Stimulated activated CD4-positive, alpha-beta T cell treated with anti-CD3 and anti-CD28 coated beads, Interleukin-12 subunit alpha, Interleukin-12 subunit beta, amount 100 ng/mL, for 48 hours (primary cell): ENCODE measurements at places on chromosomes 13 and 19.

GRCh38 chr19:7670150-7670783 is 1.4 kb downstream of the RETN start:
- DNase-seq = no peak

- DNase-seq = no peak
Observed at GRCh38 chr19:56400485-56400884, 3.6 kb upstream of the ZNF583 start.

- DNase-seq = no peak
Observed at GRCh38 chr19:54902061-54902460, 3.9 kb upstream of the NCR1 start.

DNA sequence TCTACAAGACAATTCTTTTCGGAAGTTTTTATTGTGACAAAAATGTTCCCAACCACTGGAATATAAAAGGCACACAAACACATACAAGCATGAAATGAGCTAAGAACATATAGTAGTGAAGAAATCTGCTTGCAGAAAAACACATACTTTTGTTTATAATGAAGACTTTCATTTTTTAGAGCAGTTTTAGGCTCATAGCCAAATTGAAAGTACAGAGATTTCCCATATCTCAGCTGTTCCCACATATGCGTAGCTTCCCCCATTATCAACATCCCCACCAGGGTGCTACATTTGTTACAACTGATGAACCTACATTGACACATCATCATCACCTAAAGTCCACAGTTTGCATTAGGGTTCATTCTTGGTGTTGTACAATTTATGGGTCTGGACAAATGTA is 249.4 kb downstream of the KCTD12 start:
- no peak for DNase-seq

DNA sequence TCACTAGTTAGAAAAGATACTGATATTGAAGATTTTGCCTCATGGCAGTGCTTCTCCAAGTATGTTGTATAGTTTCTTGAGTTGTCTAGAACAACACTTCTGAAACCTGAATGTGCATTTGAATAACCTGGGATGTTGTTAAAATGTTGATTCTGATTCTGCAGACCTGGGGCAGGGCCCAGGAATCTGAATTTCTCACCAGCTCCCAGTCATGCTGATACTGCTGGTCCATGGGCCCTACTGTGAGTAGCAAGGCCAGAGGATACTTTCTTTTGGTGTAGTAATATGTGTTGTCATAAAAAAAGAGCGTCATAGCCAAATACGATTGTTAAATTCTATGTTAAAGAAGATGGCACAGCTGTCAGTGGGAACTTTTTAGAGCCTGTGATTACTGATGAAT is 41.6 kb upstream of the C1QTNF9 start:
- no peak for DNase-seq

GRCh38 chr13:97849305-97849704 is 104.2 kb upstream of the IPO5 start:
- no peak for DNase-seq

DNA sequence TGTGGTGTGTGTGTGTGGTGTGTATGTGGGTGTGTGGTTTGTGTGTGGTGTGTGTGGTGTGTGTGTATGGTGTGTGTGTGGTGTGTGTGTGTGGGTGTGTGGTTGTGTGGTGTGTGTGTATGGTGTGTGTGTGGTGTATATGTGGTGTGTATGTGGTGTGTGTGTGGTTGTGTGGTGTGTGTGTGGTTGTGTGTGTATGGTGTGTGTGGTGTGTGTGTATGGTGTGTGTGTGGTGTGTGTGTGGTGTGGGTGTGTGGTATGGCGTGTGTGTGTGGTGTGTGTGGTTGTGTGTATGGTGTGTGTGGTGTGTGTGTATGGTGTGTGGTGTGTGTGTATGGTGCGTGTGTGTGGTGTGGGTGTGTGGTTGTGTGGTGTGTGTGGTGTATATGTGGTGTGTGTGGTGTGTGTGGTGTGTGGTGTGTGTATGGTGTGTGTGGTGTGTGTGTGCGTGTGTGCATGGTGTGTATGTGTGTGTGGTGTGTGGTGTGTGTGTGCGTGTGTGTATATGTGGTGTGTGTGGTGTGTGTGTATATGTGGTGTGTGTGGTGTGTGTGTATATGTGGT is 8.7 kb downstream of the SHISA7 start:
- DNase-seq = no peak

DNA sequence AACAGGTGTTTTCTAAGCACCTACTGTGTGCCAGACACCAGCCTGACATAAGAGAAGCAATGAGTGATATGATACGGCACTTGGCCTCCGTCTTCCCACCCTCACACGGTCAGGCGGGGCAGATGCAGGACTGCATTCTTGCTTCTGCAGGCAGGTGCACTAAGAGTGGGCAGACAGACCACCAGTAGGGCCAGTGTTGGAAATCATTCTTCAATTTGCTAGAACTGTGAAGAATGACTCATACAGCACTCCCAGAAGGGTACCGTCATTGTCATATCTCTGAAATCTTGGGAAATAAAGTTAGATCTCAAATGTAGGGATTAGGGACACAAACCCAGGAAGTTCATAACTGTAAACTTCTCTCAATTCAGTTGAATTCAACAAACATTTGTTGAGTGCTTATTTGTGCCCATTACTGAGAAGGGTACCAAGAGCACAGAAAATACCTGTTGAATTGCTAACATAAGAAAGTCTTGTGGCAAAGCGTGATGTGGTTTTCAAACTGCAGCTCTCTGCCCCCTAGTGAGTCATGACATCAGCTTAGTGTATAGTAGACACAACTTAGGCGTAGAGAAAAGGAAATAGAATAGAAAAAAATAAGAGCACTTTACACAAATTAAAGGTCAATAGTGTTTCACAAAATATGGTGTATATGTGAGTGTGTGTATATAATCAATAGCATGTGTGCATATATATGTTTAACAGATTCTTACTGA is 76.1 kb downstream of the TEX26 start:
- DNase-seq = no peak

- no peak for DNase-seq
Observed at GRCh38 chr13:93284064-93284463, 57.5 kb downstream of the GPC6 start.

DNA sequence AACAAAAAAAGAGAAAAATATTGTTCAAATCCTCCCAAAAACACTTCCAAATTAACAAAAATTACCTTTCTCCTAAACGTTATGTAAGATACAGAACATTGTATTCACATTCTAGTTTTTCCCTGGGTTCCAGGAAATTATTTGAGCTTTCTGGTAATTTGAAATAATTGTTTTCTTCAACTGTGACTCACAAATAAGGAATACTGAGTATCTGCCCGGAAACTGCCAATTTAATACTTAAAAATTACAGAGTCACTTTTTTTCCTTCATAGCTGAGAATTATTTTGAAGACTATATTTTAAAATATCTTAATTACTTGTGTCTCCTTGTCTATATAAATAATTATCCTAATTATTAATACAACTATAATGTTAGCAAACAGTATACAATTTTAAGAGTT is 709.0 kb upstream of the ARGLU1 start:
- DNase-seq = no peak

DNA sequence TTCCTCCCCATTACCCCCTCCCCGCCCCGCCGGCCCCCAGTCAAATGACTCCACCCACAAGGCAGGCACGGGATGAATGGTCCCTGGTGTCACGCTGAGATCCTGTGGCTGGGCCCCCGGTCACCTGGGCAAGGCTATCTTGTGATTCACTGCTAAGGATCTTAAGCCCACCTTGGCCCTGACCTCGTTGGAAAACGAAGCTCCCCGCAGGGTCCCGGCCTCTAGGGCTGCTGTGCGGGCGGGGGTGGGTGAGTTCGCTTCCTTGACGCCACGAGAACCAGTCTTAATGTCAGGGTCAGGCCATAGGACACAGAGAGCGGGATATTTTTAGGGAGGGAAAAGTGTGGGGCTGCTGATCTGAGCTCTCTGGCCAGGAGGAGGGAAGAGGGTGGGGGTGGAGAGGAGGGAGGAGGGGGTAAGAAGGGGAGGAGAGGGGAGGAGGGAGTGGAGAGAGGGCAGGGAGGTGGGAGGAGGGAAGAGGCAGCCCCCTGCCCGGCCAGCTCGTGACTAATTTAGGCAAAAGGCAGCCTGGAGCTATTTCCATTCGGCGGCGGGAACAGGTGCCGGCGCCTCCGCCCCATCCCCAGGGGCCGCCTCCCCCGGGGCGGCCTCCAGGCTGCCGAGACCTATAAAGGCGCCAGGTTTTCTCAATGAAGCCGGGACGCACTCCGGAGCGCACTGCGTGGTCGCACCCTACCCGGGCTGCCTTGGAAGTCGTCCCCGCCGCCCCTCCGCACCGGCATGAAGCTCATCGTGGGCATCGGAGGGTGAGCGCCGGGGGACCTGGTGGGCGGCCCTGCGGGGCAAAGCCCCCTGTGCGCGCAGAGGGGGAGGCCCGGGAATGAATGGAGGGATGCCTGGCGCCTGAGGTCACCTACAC is at the start of gene NMRK2:
Gene NMRK2 (plus strand): TSS at position 139 of the 880 bp plus-strand sequence. CDS start 603 bp downstream, at position 742.
- DNase-seq = no peak

DNA sequence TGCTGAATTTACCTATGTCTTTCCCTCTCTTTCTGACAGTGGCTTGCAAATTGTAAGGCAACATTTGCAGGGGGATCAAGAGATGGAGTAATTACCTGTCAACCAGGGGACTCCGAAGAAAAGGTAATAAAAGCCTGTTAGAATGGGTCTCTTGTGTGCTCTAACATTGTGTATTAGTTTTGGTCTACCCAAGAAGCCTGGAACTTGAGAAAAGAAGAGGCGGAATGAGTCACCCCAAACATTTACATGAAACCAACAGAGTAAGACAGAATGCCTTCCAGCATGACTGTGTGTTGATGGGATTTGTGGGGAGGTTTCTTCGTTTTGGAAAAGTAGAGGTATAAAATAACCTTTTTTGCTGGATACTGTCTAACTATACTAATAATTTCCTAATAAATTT is 36.7 kb downstream of the ZAR1L start:
- DNase-seq = no peak

- no peak for DNase-seq
Observed at GRCh38 chr19:7140137-7140536, 70.6 kb downstream of the ZNF557 start.

DNA sequence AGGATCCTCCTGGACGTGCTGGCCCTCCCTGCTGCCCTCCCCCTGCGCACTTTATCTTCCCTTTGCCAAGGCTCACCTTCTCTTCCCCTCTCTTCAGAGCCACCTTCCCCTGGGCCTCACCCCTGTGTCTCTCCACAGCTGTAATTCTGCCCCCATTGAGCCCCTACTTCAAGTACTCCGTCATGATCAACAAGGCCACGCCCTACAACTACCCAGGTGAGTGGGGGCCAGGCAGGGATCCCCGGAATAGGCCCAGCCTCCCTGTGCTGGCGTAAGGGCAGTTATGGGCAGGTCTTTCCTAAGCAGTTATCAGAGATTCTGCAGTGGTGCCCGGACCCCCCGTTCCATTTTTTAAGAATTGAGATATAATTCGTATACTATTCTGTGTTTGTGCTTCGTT is 3.1 kb downstream of the NDUFA3 start:
- DNase-seq = no peak

DNA sequence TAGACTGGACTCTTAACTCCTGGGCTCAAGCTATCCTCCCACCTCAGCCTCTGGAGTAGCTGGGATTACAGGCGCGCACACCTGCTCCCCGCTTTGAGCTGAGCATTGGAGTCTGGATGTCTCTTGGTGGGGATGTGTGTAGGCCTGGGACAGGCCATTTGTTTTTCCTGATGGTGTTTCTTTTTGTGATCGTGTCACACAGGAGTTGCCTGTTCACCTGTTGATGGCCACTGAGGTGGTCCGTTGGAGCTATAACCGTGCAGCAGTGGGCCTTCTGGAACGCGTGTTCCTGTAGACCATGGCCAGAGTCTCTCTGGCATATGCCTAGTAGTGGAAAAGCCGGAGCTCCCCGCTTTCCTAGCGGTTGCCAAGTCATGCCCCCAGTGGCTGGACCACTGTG is 3.5 kb downstream of the PAK4 start:
- no peak for DNase-seq

- DNase-seq = no peak
Observed at GRCh38 chr19:3148503-3148902, 12.7 kb downstream of the GNA15 start.

- DNase-seq = no peak
Observed at GRCh38 chr13:90362707-90363106, 984.8 kb upstream of the MIR17HG start.

GRCh38 chr13:42495255-42495654 is 78.7 kb upstream of the TNFSF11 start:
- DNase-seq = no peak

- no peak for DNase-seq
Observed at GRCh38 chr19:58395979-58396627, 647 bp downstream of the RNF225 start.

GRCh38 chr19:38228491-38229439 is 4.7 kb upstream of the DPF1 start:
- DNase-seq = no peak

DNA sequence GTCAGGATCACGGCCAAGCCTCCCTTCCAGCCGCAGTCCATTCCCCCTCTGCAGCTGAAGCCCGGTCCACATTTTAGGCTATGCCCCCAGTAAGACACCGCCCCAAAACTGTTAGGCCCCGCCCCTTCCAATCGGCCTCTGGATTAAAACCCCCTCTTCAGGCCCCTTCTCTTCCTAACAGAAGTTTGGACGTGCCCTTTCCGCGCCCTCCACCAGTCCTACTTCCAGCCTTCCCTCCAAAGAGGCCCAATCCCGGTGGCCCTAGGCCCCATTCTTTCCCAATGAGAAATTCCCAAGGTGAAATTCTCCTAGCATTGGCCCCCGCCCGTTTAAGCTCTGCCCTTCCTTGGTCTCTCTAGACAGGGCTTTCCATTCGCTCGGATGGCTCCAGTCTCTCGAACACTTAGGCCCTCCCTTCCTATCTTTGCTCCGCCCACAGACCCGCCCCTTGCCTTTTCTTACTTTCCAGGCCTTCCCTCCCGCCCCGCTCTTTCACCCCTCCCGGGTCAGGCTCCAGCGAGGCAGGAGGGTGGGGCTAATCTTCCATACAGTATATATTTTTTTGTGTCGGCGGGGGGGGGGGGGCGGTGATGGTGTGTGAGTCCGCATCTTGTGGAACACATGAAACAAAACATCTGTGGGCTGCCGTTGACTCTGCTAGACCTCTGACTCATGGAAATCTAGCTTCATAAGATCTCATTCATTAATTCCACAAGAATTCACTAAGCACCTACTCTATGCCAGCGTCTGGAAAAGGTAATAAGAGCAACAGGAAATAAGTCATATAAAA is 13.6 kb downstream of the LTBP4 start:
- DNase-seq = peak; percentile 97

DNA sequence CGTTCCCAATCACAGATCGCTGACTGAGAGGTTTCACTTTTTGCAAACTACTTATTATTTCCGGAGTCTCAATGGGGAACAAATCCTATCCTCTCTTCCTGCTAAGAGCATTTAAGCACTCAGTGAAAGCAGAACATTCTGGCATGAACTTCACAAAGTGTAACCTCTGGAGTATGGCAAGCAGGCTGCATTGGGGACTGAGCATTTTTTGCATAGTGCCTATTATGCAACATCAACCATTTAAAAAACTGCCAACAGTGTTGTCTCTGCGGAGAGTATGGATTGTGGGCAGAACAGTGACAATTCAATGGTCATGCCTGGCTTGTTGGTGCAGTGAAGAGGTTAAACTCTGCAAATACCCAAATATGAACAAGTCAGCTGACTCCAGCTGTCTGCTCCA is 484.6 kb downstream of the OLFM4 start:
- no peak for DNase-seq

GRCh38 chr19:51107406-51108065 is 673 bp downstream of the CTU1 start:
- DNase-seq = no peak
